ENCODE measurements at places on chromosomes 2 and 18. TPM values are rescaled to one million over a fixed set of nuclear protein-coding genes. Genes with fewer than 3 reads are reported as not detected.

The C2orf81 gene
- total RNA-seq: 0.49 TPM

DNA sequence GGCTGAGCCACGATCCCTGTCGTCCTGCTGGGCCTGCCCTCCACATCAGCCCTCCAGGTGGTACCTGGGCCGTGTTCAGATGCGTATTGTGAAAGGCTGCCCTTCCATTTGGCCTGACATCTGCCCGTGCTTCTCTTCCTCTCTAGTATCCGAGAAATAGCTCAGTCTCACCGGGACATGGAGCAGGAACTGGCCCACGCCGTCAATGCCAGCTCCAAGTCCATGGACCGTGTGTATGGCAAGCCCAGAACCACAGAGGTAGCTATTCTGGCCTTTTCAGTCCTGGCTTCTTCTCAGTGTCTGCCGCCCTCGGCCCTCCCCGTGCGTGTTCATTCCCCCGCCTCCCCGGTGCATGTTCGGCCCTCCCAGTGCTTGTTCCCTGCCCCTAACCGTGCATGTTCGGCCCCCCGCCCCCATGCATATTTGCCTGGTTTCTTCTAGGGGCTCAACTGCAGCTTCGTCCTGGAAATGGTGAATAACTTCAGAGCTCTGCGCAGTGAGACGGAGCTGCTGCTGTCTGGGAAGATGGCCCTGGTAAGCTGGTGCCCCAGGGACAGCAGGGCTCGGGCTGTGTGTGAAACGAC lies 104.3 kb downstream of the USP40 start:
- no peak for DNase-seq

DNA sequence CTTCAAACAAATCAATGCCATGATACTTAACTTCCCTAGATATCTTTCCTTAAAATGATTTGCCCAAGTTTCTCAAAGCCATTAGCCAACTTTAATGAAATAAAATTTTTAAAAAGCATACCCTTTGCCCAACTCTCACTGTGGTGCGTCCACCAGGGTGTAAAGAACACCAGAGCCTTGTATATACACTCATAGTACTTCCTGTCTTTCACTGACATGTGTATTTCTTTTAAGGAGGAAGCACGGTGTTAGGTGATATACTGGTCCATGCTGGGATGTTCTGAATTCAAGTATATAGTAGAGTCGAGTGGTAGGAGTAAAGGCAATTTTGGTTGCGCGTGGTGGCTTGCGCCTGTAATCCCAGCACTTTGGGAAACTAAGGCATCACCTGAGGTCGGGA lies 22.7 kb downstream of the AAK1 start:
- no peak for DNase-seq

- DNase-seq: no peak
These were observed 1221.0 kb downstream of the DSC3 start for GRCh38 chr18:29821544-29821943.

- no peak for DNase-seq
These were observed 18.8 kb downstream of the COA5 start for GRCh38 chr2:98589489-98589888.

DNA sequence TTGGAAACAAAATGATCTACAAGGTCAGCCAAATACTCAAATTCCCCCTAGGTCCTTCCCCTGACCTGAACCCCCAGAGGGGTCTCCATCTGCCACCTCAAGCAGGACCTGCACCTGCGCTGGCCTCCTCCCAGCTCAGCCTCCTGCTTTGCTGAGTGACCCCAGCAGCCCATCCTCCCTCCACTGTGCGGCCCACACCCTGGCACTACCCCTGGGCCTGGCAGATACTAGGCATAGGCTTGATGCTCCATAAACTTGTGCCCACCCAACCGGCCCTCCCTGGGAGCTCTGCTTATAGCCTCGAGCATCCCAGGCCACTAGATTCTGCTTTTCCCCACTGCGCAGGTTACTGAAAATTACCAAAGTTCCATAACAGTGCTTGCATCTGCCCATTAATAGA lies 156.2 kb downstream of the HDAC4 start:
- peak; percentile 24 for DNase-seq

GRCh38 chr2:240209493-240209892 lies 69.0 kb upstream of the OTOS start:
- no peak for DNase-seq

GRCh38 chr18:55781481-55781957 lies 193.5 kb upstream of the TCF4 start:
- no peak for DNase-seq

Measured in left colon (tissue), 2 donors.